Stimulated activated CD4-positive, alpha-beta T cell treated with anti-CD3 and anti-CD28 coated beads, TNF-alpha, amount 100 ng/mL, for 24 hours (primary cell): ENCODE measurements at places on chromosomes 5 and 9.

DNA sequence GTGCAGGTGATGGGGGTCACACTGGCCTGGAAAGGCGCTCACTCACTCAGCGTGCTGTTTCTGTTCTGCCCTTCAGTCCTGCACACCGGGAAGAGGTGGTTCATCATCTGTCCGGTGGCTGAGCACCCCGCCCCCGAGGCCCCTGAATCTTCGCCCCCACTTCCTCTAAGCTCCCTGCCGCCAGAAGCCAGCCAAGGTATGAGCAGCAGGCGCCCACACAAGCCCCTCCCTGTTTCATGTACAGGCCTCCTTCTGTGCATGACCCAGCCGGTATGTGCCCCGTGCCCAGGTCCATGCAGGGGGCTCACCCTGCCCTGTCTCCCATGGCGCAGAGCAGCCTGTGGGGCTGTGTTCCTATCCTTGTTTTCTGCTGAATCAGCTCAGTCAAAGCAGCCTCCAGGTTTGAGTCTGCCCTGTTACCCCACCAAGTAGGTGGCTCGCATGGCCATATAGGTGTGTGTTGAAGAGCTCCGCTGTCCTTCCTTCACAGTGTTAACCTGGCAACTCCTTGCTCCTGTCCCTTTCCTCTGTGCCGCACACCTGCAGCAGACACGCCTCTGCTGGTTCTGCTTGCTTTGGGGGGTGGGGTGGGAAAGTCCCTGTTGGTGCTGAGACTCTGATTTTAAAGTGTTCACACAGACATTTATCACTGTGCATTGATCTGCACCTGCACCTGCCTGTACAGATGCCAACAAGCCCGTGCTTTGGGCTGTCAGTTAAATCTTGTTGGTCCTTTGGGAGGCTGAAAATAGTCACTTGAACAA lies 84.8 kb downstream of the WNK2 start:
- DNase-seq, result no peak

DNA sequence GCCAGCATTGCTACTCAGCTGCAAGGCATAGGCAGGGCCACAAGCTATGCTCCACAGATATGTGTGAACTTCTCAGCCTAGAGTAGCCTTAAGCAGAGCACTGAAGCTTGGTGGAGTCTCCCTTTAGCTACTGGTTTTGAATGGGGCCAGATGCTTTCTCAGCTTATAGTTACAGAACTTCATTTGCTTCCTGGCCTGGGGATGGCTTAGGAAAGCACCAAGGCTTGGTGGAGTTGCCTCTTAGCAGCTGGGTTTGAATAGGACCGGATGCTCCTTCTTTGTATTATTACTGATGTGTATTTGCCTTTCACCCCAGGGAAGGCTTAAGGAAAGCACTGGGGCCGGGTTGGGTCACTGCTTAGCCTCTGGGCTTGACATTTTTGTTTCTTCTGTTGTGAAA lies 497.8 kb upstream of the SEMA6A start:
- DNase-seq, result no peak

DNA sequence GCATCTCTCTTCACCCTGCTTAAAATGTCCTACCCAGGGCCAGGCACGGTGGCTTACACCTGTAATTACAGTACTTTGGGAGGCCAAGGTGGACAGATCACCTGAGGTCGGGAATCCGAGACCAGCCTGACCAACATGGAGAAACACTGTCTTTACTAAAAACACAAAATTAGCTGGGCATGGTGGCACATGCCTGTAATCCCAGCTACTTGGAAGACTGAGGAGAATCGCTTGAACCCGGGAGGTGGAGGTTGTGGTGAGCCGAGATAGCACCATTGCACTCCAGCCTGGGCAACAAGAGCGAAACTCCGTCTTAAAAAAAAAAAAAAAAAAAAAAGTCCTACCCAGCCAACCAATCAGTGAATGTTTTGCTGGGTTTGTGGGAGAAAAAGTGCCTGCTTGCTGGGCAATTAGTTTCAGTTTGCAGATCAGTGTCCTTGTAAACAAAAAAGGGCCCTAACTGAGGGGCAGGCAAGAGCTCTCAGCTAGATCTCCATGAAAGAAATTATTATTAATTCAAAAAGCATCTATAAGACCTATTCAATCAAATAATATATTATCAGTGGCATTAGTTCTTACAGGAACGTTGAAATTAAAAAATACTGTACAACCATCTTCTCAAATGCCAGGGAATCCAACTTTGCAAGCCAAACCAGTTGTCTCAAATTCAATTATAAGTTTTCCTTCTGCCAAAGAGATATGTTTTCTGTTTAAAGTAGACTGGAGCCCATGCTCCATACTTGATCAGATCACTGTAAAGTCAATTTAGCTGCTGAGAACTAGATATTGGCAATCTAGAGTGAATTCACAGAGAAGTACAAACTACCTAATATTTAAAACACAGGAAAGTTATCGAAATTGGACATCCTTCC lies 3.9 kb downstream of the MEGF9 start:
- DNase-seq, result no peak

- no peak for DNase-seq
Measured at GRCh38 chr9:13268469-13268868, 11.0 kb downstream of the MPDZ start.
